ENCODE measurements at places on chromosomes 12 and 14.

GRCh38 chr12:74539261-74539660 lies 1.6 kb downstream of the ATXN7L3B start:
- H3K27ac ChIP-seq, result no peak overlapping the region
- H3K4me1 ChIP-seq, result peaks cover 1% of the 10 kb centered on the region
- no peaks in the 10 kb centered on the region for H3K27me3 ChIP-seq
- H3K36me3 ChIP-seq, result peaks cover 4% of the 10 kb centered on the region
- peak overlapping the region; percentile 3 for H3K4me3 ChIP-seq

DNA sequence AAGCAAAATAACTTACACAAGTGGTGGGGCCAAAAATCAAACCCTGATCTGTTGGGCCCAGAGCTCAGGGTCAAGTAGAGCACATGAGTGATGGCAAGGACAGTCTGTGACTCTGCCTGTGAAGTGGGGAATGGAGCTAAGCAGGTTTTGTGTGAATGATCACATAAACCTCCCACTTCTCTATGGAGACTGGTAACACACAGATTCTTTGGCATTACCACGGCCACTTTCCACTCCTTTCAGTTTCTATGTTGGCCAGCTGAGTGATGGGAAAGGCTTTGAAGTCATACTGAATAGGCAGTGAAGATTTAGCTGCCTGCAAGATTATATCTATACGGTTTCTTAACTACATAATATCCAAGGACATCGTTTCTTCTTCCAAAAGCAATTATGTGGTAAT lies 97.9 kb downstream of the ARMH4 start:
- no peak for DNase-seq
- no peaks in the 10 kb centered on the region for H3K36me3 ChIP-seq
- no peaks in the 10 kb centered on the region for H3K4me1 ChIP-seq

DNA sequence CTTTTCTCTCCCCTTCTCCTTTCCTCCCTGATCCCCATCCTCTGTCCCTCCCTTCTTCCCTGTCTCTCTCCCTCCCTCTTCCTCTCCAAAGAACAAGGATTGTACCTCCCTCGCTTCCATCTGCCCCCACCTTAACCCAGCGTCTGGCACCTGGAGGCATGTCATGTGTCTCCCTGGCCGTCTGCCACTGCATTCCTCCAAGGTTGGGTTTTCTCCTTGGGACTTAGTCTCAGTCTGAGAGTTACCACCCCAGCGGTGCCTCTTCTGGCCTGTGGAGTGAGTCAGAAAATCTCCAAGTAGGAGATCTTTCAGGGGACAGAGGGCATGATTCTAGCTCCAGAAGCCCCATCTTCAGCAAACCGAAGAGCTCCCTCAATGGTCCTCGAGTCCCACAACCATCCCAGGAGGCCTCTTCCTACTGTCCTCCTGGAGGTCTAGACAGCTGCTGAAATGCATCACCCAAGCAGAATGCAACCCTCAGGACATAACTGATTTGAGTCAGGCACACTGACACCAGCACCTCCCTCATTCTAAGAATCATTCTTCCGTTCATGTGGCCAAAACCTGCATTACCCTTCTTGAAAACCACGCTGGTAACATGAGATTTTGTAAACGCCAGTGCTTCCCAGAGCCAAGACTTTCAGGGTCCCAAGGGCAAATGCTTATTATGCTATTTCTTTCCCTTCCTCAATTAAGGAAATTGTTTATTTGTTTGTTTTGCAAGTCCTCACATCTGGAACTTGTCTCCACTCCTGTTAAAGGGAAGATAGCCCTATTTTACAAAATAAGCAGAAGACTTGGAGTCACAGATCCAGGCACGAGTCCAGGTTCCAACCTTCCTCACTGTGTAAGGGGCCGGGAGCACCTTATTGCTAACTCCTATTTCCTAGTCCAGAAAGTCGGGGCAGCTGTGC lies 463.2 kb downstream of the BCL11B start:
- DNase-seq, result no peak
- no peaks in the 10 kb centered on the region for H3K27me3 ChIP-seq
- no peak overlapping the region for H3K4me3 ChIP-seq
- no peak overlapping the region for H3K27ac ChIP-seq

DNA sequence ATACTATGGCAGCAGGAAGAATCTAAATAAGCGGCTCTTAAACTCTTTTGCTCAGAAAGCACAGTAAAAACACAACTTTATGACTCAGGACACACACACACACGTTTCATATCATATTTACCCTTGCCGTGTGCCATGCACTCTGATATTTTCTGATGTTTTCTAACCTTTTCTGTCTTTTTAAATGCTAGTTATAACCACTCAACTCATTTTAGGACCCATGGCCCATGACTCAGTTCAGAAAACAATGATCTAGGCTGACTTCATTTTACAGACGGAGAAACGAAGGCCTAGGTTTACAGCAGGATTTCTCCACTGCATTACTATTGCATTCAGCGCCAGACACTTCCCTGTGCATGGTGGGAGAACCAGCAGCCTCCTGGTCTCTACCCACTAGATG lies 9.1 kb downstream of the VWF start:
- no peak for DNase-seq
- no peak overlapping the region for H3K27ac ChIP-seq
- H3K36me3 ChIP-seq, result no peaks in the 10 kb centered on the region
- no peak overlapping the region for H3K4me3 ChIP-seq
- no peaks in the 10 kb centered on the region for H3K4me1 ChIP-seq

GRCh38 chr12:69074556-69075349 lies 141.8 kb upstream of the CPM start:
- no peaks in the 10 kb centered on the region for H3K36me3 ChIP-seq
- H3K4me1 ChIP-seq, result no peaks in the 10 kb centered on the region
- H3K27ac ChIP-seq, result no peak overlapping the region
- no peak for DNase-seq
- H3K27me3 ChIP-seq, result no peaks in the 10 kb centered on the region

DNA sequence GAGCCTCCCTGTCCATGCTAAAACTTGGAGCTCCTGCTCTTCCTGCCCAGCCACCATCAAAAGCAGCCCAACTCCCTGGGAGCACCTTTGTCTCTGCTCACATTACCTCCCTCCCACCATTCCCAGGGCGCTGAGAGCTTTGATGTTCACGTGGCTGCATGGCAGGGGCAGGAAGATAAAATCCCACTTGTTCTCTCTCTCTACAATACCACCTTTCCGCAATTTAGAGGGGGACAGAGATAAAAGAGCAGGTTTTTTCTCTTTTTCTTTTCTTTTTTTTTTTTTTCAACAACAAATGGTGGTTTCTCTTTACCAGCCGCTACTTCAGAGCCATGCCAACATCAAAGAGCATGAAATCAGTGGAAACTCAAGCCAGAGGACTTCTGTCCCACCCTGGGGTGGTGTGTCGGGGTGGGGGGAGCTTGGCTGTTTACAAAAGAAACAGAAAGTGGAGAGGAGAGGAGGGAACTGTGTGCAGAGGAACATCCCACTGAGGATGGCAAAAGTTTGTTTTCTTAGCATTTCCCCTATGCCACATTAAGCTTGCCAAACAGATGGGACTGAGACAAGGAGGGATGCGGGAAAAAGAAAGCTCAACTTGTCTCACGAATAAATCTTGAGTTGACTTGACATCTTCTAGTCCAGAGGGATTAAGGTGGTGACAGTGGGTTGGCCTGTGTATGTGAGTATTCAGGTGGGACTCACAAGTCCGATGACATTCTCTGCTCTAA lies 103.7 kb upstream of the NUDT4 start:
- no peak overlapping the region for H3K4me3 ChIP-seq
- no peak for DNase-seq
- no peaks in the 10 kb centered on the region for H3K36me3 ChIP-seq
- no peak overlapping the region for H3K27ac ChIP-seq
- H3K4me1 ChIP-seq, result no peaks in the 10 kb centered on the region

DNA sequence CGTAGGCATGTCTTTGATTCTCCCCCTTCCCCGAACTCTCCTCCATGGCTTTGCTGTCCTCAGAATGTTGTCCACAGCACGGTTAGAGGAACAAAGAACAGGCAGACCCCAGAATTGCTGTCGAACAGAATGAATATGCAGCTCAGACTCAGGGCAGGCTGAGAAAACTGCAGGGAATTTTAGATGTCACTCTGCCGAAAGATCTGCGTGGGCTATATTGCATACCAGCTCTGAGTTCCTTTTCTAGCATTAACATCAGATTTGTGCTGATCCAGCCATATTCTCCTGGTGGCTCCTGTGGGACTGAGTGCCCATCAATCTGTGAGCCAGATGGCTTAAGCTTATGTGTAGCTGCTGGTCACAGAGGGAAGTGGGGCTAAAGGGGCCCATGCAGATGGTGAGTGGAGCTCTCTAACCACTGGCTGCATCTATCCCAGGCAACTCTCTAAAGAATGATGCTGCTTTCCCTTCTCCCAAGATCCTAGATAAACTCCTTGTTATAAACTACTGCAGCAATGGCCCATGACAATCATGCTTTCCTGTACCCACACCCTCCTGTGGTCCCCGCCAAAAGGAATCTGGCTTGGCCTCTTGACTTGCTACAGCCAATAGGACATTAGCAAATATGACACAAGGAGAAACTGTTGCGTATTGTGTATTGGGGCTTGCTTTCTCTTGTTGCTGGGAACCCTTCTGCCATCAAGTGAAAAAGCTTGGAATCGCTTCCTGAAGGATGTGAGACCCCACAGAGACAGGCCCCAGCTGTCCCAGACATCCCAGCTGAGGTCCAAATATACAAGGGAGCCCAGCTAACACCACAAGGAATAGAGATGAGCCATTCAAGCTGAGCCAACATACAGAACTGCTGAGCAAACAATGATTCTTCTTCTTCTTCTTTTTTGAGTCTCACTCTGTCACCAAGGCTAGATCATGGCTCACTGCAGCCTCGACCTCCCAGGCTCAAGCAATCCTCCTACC lies 101.3 kb downstream of the FOXN3 start:
- no peaks in the 10 kb centered on the region for H3K27me3 ChIP-seq
- no peak overlapping the region for H3K27ac ChIP-seq
- DNase-seq, result no peak
- H3K4me3 ChIP-seq, result no peak overlapping the region

GRCh38 chr12:9449181-9449580 lies 158.5 kb downstream of the KLRB1 start:
- no peak overlapping the region for H3K4me3 ChIP-seq
- H3K27me3 ChIP-seq, result no peaks in the 10 kb centered on the region
- no peaks in the 10 kb centered on the region for H3K4me1 ChIP-seq
- H3K36me3 ChIP-seq, result no peaks in the 10 kb centered on the region
- H3K27ac ChIP-seq, result no peak overlapping the region

GRCh38 chr12:53222806-53223261 lies 9.2 kb downstream of the RARG start:
- H3K4me1 ChIP-seq, result no peaks in the 10 kb centered on the region
- no peak overlapping the region for H3K4me3 ChIP-seq
- H3K27ac ChIP-seq, result peak overlapping the region; percentile 59

DNA sequence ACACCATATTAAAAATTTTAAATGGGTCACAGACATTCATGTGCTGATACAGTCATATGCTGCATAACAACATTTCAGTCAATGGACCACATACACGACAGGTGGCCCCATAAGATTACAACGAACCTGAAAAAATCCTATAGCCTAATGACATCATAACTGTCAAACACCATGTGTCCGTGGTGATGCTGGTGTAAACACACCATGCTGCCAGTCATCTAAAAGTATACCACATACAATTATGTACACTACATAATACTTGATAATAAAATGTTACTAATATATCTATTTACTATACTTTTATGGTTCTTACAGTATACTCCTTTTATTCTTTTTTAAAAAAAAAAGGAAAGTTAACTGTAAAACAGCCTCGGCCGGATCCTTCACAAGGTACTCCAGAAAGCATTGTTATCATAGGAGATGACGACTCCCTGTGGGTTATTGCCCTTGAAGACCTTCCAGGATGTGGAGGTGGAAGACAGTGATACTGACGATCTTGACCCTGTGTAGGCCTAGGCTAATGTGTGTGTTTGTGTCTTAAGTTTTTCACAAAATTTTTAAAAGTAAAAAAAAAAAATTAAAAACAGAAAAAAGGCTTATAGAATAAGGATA lies 5.0 kb upstream of the TDG start:
- DNase-seq, result no peak
- no peaks in the 10 kb centered on the region for H3K27me3 ChIP-seq
- peaks cover 4% of the 10 kb centered on the region for H3K4me1 ChIP-seq
- no peak overlapping the region for H3K27ac ChIP-seq

DNA sequence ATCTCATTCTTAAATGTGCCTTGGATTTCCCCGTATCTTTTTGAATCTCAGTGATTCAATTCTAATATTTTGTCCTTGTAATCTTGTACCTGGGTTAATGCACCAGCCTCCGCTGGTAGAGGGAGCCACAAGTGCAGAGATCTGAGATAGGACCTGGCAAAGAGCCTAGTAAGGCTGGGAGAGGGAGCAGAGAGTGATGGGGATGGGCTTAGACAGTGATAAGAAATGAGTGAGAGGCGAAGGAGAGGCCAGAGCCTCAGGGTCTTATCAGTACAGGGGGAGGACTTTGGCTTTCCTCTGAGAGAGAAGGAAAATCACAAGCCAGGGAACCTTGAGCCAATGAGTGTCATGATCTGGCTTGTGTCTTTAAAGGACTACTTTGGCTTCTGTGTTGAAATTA lies 30.5 kb upstream of the LMNTD1 start:
- H3K4me3 ChIP-seq, result no peak overlapping the region
- DNase-seq, result no peak
- no peak overlapping the region for H3K27ac ChIP-seq
- H3K4me1 ChIP-seq, result no peaks in the 10 kb centered on the region
- H3K27me3 ChIP-seq, result no peaks in the 10 kb centered on the region
- H3K36me3 ChIP-seq, result no peaks in the 10 kb centered on the region

DNA sequence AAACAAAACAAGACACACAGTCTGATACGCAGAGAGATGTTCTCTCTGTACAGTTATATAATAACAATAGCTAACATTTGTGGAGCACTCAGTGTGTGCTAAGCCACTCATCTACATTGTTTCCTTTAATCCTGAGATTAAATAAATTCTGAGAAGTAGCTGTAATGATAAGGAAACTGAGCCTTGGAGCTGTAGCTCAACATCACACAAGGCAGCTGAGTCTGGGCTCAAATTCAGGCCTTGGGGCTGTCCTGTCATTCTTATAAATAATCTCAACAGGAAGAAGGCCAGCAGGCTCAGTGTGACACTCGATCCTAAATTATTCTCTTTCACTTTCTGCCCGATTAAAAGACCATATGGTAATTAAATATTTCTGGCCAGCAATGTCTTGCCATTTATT lies 24.5 kb downstream of the CDKN1B start:
- DNase-seq, result no peak
- no peaks in the 10 kb centered on the region for H3K36me3 ChIP-seq
- no peak overlapping the region for H3K4me3 ChIP-seq
- no peaks in the 10 kb centered on the region for H3K27me3 ChIP-seq
- no peak overlapping the region for H3K27ac ChIP-seq

- no peaks in the 10 kb centered on the region for H3K4me1 ChIP-seq
- no peak overlapping the region for H3K27ac ChIP-seq
- no peak for DNase-seq
- H3K27me3 ChIP-seq, result no peaks in the 10 kb centered on the region
Measured at GRCh38 chr12:112341046-112341825, 41.0 kb downstream of the HECTD4 start.

Data from aorta (tissue), 5 donors.